ENCODE measurements at places on chromosomes 11 and 22. TPM values are rescaled to one million over a fixed set of nuclear protein-coding genes. Genes with fewer than 3 reads are reported as not detected.

DNA sequence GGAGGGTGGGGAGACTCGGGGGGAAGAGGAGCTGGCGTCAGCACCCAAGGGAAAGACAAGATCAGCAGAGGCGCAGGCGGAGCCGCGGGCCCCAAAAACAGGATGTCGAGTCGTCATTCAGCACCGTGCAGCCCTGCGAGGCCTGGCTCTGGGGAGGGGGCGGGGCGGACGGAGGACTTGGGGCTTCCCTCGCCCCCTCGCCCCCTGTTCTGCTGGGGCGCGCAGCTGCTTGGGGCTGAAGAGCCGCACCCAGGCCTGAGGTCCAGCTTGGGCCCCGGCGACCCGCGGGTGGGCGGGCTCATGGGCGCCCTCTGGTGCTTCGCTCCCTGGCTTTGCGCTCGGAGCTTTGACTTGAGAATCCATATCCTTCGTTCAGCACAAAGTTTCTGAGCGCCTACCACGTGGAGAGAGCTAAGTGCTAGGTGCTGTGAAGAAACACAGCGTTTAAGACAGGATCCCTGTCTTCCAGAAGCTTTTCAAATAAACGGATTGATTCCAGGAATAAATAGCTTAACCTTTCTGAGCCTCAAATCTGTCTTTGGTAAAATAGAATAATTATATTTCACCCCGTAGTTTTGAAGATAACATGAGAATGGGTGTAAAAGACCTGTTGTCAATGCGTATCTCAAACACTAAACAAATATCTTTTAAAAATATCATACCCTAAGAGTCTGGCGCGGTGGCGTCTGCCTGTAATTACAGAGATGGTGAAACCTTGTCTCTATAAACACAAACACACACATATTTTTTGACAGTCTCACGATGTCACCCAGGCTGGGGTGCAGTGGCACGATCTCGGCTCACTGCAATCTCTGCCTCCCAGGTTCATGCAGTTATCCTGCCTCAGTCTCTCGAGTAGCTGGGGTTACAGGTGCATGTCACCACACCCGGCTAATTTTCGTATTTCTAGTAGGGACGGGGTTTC is 929 bp upstream of the RHOG start:
- DNase-seq = peak; percentile 83

GRCh38 chr11:83115026-83115425 is 41.9 kb upstream of the PCF11 start:
- DNase-seq = no peak

GRCh38 chr11:59138643-59139042 is 4.0 kb upstream of the FAM111A start:
- no peak for DNase-seq

DNA sequence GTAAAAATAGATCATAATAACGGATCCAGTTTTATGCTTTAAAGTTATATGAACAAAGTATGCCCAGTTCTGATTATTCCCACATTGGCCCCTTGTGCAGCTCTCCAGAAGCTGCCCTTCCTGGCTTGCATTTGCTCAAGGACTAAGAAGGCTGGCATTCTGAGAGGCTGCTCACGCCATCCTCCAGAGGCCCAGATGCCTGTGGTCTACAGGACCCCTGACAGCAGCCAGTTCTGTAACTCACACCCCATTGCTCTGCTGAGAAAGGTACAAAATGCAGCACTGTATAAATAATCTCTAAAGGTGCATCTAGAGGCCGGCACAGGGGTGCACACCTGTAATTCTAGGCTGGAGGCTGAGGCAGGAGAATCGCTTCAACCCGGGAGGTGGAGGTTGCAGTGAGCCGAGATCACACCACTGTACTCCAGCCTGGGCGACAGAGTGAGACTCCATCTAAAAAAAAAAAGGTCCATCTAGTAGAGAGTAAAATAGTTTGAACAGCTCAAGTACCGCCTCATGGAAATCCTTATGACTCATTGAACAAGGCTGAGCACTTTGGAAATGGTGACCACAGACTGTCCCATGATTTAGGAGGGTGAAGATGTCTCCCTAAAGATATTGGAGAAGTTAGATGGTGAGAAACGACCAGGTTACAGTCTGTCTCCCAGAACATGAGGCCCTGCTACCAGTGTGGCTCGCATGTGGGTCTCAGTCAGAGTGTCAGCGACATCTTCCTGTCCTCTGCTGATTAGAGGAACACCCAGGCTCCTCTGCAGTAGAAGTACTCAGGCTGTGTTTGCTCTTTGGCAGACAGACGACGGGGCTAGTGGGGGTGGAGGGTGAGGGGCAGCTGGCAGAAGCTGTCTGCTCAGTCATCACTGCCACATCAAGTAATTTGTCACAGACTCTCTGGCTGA is 56.3 kb downstream of the KREMEN1 start:
- DNase-seq = no peak

GRCh38 chr11:61785837-61786402 is 6.5 kb downstream of the TMEM258 start:
- no peak for DNase-seq

DNA sequence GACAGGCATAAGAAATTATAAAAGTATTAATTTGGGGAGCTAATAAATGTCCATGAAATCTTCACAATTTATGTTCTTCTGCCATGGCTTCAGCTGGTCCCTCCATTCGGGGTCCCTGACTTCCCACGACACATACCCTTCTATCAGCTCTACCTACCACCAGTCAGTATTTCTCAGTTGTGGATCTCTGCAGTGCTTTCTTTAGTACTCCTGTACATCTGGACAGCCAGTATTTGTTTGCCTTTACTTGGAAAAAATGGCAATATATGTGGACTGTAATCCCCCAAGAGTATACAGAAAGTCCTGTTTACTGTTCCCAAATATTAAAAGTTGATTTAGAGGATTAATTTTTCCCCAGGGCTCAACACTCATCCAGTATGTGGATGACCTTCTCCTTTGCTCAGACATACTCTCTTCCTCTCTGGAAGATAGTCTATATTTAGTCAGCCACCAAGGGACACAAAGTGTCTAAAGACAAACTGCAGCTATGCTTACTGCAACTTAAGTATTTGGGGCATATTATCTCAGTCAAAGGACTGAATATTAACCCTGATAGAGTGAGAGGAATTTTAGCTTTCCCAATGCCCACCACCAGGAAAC is 7.3 kb upstream of the FDX1 start:
- no peak for DNase-seq

GRCh38 chr11:1382429-1382828 is 7.3 kb upstream of the BRSK2 start:
- no peak for DNase-seq

DNA sequence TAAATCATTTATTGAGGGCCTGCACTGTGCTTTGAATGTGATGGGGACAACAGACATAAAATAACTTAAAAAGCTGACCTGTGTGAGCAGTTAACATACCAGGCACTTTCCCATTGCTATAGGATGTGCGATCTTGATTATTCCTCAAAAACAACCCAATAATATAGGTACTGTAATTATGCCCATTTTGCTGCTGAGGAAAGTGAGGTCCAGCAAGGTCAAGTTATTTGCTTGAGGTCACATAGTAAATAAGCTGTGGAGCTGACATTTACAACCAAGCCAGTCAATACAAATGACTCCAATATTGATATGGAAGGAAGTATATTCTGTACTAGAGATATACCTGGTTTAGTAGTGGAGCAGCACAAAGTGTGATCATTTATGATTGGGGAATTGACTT is 96.2 kb downstream of the TEAD1 start:
- DNase-seq = no peak

- DNase-seq = peak; percentile 57
These were observed 2.7 kb upstream of the GAB2 start for GRCh38 chr11:78420255-78420764.

- DNase-seq = no peak
These were observed 816.9 kb upstream of the CCDC90B start for GRCh38 chr11:84103096-84103495.

DNA sequence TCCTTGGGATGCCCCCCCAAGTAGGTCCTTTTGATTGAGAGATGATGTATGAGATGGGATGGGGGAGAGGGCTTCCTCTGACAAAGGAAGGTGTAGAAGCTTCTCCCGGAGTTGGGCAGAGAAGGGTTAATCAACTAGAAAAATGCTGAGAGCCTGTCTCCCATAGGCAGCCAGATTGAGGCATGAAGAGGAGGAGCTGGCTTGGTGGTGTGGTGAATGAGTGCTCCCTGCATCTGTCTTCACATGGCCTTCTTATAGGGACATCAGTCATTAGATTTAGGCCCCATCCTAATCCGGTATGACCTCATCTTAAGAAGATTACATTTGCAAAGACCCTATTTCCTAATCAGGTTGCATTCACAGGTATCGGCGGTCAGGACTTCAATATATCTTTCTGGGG is 61.1 kb downstream of the NFAM1 start:
- no peak for DNase-seq

- DNase-seq = no peak
These were observed 6.8 kb upstream of the ZBED5 start for GRCh38 chr11:10864688-10865087.

GRCh38 chr11:45178890-45179671 is 32.6 kb downstream of the PRDM11 start:
- no peak for DNase-seq

DNA sequence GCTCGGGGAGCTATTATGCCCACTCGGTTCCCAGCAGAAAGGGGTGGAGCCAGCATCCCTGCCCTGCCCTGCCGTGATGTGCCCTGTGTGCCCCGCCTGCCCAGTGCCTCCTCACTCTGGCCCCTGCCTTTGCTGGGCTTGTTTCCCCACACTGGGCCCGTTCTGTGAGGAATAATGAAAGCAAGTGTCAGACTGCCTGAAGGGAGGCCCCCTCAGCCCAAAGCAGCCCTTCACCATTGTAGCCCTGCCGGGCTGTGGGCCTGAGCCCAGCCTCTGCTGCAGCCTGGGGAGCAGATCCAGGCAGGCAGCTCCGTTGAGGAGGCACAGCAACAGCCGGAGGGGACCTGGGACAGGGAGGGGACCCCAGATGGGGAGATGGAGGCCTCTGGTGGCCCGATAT is 20.2 kb upstream of the NEFH start:
- no peak for DNase-seq

DNA sequence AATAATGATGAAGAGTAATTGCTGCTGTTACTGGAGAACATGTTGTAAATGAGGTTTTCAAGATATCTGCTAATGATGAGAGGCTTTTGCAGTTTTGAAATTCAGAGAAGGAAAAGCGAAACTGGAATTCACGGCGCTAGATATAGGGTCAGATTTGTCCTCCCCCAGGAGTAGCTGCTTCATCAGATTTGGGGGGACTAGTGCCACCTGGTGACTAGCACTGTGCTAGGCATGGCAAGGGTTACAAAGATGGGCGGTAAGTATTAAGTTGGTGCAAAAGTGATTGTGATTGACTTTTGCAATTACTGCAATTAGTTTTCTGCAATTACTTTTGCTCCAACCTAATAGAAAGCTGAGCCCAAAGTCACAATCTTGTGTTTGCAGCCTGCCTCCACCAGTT is 879.9 kb upstream of the TENM4 start:
- no peak for DNase-seq

- DNase-seq = no peak
These were observed 124.4 kb upstream of the RAG2 start for GRCh38 chr11:36722421-36722820.

DNA sequence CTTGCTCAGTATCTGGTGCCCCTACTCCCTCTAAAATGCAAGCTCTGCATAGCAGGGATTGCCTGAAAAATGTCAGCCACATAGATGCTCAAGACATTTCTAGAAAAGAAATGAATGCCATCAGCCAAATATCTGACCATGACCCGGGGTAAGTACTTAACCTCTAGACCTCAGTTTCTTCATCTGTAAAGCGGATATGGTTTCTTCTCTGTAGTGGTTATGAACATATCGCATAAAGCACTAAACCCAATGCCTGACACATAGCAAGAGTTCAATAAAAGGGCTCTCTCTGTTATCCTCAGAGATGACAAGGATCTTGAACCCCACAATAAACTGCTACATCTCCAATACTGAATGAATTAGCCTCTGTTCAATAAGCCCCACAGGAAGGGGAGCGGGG is 122.6 kb downstream of the ABTB2 start:
- no peak for DNase-seq

GRCh38 chr11:60989093-60989650 is 17.7 kb downstream of the CD6 start:
- DNase-seq = no peak

DNA sequence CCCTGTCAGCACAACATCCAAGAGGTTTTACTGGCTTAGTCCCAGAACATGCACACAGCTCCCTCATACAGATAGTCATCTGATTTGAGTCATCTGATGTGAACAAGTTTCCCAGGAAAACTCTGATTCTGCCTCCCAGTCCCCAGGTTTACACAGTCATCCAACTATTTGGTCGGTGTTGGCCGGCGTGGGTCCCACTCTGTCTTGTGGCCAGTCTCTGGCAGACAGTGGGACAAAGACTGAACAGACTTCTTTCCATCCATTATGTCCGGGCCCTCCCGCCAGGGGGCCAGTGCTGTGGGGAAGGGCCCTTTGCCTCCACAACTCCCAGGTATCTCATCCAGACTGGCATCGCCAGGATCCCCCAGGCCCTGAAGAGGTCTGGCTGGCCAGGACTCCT is 60.0 kb downstream of the BTG4 start:
- DNase-seq = no peak

GRCh38 chr22:31904651-31905050 is 39.7 kb upstream of the YWHAH start:
- no peak for DNase-seq

GRCh38 chr11:31790649-31791048 is 20.5 kb downstream of the PAX6 start:
- DNase-seq = no peak

GRCh38 chr11:74739546-74740270 is 8.5 kb upstream of the CHRDL2 start:
- no peak for DNase-seq

- no peak for DNase-seq
These were observed 6.4 kb upstream of the TP53I11 start for GRCh38 chr11:44957040-44957515.

GRCh38 chr22:26463101-26463661 is 20.4 kb downstream of the HPS4 start:
- DNase-seq = no peak

Gene FUT4
- 8.1 TPM for polyA plus RNA-seq

Gene OR5D16
- not detected for polyA plus RNA-seq

Gene ESAM
- polyA plus RNA-seq = 111 TPM

Gene ROBO4
- polyA plus RNA-seq = 63.9 TPM

Gene FAM111B
- polyA plus RNA-seq = 12.8 TPM

Measured in right lung (tissue), 10 donors.